Right renal pelvis (tissue), 4 donors: ENCODE measurements at places on chromosomes 1 and 21. TPM values are rescaled to one million over a fixed set of nuclear protein-coding genes. Genes with fewer than 3 reads are reported as not detected.

SMIM34 gene
- polyA plus RNA-seq, result 0.22 TPM

GRCh38 chr1:198245379-198245778 is 88.6 kb downstream of the NEK7 start:
- DNase-seq, result no peak

DNA sequence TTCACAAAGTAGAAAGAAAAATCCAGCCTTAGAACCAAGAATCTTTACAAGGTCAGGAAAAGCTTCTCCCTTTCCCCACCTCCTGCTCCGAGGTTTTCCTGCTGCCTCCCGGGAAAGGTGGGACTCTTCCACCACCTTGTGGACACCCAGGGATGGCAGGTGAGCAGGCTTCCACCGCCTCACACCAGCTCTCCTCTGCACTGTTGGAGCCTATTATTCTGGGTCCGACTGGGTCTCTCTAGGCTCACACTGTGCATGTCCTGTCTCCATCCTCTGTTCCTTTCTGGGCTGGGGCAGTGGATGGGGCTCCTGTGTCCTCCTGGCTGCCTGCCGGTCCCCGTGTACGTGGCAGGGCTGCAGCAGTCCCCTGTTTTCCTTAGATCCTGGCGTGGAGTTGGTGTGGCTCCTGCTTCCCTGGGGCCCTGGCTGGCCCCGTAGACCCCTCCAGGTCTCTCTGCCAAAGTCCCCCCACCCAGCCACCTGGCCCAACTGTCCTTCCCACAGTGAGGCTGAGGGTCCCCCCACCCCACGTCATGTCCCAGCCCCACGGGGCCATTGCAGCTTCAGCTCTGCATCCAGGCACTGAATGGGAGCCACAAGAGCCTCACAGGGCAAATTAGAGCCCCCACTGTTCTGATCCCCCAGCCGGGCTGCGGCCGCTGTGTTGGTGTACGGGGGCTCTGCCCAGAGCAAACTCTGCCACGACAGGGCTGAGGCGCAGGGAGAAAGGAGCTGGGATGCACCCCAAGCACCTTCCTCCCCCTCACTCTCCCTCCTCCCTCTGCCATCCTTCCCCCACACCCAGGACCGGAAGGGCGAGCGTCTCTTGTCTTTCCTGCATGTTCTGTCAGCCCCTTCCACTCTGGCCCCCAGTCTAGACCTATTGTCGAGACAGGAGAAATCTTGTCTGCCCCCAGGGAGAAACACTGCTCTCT is 3.3 kb upstream of the SLC45A1 start:
- peak; percentile 67 for DNase-seq

DNA sequence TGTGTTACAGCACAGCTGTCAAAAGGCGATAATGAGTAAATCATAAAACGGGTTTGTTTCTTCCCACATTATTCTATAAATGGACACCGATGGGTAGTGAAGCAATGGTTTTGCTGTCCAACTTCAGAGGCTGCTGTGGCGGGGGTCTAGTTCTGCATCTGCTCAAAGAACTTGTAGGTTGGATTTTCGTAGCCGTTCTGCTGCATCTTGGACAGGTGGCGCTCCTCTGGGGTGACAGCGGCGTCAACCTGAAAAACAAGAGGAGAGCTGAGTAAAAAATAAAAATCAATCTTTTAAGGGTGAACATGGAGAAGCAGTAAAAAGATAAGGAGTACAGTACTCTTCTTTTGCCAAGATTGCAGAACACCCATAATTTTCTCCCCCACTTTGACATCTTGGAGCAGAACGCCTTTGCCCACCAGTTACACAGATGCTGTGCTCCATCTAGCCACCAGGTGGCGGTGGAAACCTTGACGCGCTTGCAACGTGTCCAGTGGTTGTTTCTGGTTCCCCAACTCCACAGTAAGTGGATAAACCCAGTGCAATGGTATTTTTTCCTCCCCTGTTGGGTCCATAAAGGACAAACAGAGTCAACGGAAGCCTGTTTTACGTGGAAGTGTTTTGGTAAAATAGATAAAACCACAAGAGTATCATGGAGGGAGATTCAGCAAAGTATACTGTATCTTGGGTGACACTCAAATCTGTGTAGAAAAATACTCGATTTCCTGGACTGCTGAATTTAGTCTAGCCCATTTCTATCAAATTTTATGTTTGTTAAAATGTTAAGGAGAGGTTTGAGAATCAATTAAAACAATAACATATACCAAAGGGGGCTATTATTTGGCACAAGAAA is 147.0 kb downstream of the GABPA start:
- DNase-seq, result no peak

DNA sequence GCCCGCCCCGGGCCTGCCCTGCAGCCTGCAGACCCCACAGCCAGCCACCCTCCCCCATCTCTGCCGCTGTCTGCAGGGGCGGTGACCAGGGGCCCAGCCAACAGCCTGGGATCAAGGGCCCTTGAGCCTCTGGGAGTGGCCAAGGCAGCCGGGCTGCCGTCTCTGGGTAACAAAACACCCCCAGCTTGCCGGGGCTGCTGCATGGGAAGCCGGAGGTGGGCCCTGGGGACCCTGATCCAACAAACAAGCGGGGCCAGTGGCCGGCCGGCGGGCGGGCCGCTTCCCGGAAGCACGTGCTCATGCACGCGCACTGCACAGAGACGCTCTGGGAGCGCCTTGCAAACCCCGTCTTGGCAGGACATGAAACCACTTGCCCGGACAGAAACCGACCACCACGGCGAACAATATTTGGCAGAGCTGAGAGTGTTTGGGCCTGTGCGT is 13.2 kb downstream of the MEGF6 start:
- no peak for DNase-seq

DNA sequence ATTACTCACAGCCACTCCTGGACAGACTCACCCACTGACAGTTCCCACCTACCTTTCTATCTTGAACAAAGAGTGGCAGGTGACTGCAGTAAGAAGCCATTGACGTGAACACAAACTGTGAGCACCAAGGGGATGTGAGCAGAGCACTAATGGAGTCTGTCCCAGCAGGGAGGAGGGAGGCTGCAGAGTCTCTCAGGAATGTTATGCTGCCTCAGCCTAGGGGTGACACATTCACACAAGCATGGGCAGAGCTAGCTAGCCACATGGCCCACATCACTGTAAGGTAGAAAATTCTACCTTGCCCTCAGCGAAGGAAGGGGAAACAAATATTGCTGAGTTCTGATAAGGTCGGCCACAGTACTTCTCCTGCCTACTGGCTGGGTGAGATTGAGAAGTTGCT is 56.8 kb upstream of the PTGFRN start:
- no peak for DNase-seq
